WTC11 (cell line): ENCODE measurements at places on chromosomes 11 and 22. TPM values are rescaled to one million over a fixed set of nuclear protein-coding genes. Genes with fewer than 3 reads are reported as not detected.

The ABTB2 gene
- total RNA-seq = 7.9 to 12.8 TPM (median 8.4 TPM) in 3 replicates

DNA sequence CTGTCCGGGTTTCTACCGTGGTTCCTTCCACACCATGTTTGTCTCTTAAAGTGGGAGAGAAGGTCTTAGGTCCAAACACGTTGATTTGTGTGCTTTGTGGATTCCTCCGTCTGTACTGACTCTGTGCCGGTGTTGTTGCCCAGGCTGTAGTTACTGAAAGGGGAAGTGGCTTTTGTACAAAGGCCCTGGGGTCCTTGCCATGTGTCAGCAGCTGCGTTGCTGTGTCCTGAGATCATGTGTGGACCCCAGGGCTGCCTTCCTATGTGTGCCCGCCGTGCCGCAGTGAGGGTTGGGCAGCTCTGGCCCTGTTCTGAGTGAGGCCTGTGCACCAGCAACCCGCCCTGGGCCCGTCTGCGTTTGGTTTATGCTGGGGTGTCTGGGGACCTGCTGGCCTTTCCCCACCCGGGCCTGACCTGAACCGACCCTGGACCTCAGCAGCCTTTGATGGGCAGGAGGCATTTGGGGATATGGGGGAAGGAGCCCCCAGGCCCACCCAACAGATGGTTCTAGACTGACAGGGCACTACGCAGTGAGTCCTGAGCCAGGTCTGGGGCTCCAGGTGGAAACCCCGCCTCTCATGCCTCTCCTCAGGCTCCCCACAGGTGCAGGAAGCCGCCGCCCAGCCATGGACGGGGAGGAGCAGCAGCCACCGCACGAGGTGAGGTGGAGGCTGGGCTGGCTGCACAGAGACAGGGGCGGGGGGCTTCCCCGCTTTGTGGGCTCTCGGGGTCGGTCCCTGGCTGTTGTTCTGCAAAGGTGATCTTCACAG lies 6.9 kb downstream of the TRABD start:
- no peak for DNase-seq

The ANGPTL5 gene
- total RNA-seq = not detected in 3 replicates

- no peak for DNase-seq
Observed at GRCh38 chr11:95566211-95566610, 223.4 kb downstream of the FAM76B start.

GRCh38 chr11:73114110-73114834 lies 27.8 kb downstream of the FCHSD2 start:
- DNase-seq = no peak

GRCh38 chr22:19984851-19985811 lies 31.5 kb downstream of the ARVCF start:
- DNase-seq = no peak

DNA sequence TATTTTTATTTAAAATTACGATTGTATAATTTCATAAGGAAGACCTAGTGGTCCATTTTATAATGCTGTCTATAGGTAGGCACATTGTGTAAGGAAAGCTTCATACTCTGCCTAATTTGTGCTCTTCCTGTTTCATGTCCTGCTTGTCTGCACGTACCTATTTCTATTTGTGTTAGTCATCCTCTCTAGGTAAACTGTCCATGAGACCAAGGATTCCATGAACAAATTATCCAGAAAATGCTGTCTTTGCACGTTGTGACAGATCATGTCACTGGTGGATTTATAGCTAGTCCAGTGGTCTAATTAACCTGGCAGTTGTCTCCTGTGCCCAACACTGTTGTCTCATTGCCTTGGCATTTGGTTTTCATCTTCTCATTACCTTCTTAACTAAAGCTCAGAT lies 44.7 kb downstream of the DNAJC24 start:
- no peak for DNase-seq
